ENCODE measurements at places on chromosomes 6 and 20. TPM values are rescaled to one million over a fixed set of nuclear protein-coding genes. Genes with fewer than 3 reads are reported as not detected.

ZNF165 gene
- 0.72 TPM for total RNA-seq

GPLD1 gene
- total RNA-seq, result 1.3 TPM

KIAA0408 gene
- 33.1 TPM for total RNA-seq

DNA sequence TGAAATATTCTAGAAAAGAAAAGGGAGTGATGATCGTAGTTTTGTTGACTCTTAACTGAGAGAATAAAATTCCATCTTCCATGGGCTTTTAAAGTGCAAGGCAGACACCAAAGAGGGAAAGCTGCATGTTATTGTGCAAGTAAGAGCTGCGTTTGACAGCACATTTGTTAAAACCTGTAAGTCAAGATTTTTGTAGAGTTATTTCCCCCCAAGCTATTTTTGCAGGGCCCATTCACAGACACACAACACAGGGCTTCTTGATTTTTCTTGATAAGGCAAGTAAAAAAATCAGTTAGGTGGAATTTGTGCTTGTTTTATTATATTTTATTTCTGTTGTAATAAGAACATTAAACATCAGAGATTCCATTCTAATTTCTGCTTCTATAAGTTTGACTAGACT lies 13.8 kb downstream of the CFAP206 start:
- peak; percentile 12 for DNase-seq

- peak; percentile 44 for DNase-seq
Measured at GRCh38 chr6:20377623-20378265, 23.9 kb upstream of the E2F3 start.

Measured in tongue (tissue), 3 donors.